ENCODE measurements at places on chromosomes 7 and 10. TPM values are rescaled to one million over a fixed set of nuclear protein-coding genes. Genes with fewer than 3 reads are reported as not detected.

DNA sequence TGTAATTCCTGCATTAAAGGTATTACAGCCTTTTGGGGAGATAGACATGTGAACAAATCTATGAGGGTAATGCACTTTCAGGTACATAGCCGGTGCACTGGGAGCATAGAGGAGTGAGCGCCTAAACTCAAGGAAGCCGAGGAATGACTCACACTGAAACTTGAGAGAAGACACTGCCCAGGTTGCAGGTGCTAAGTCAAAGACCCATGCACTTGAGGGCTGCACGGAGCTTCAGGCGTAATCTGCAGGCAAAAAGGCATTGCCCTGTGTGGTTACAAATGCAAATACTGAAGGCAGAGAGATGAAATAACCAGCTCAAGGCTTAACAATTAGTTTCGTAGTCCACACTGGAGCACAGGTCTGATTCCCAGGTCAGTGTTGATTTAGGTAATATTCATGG is 51.0 kb upstream of the OSBPL3 start:
- DNase-seq: no peak

- no peak for DNase-seq
Measured at GRCh38 chr7:134852625-134853024, 73.2 kb downstream of the CALD1 start.

DNA sequence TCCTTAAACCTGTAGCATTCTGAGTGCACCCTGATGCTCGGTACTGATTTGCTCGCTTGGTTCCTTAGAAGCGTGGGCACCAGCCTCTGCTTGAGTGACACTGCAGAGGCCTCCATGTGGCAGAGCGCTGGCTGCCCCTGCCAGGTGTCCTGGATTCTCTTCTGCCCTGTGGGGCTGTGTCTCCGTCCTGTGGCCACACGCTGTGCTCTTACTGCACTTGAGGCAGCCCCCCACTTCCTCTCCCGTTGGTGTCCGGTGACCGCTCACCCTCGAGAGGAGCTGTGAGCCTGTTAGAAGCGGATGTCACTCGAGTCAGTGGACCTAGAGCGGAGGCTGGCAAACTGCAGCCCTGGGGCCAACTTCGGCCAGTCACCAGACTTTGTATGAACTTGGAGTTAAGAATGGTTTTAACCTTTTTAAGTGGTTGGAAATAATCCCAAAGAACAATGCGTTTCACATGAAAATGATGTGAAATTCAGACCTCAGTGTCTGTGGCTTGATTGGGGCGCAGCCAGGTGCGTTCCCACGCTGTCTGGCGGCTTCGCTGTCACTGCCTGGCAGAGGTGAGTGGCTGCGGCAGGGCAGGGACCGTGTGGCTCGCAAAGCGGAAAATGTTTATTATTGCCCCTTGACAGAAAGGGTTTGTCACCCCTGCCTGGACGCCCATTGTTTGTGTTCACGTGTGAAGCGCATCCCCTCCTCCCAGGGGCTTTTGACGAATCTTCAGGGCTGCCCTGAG is 114.6 kb downstream of the CYTH3 start:
- no peak for DNase-seq

GRCh38 chr7:94062372-94062771 is 58.2 kb upstream of the BET1 start:
- DNase-seq: no peak

DNA sequence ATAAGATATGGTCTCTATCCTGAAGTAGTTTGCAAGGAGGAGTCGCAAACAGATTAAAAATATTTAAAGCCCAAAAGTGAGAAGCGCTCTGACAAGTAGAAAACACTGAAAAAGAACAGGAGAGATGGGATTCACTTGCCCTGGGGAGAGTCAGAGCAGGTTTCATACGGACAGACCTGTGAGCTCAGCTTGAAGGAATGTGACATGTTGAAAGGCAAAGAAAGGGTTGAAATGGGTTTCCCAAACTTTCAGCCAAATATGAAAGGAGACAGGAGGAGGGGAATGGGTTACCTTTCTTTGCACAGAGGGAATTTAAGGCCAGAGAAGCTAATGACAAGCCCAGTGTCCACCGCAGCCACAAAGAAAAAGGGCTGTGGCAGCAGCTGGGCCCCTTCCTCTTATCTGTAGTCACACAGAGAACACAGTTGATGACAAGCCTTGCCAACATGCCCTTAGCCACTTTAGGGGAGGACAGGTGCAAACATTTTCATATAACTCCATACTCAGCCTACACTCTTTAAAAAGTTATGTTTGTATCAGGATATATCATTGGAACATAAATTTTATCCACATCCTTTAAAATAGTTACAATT is 14.9 kb downstream of the HOXA1 start:
- DNase-seq: no peak

The SLC39A12 gene
- not detected for total RNA-seq

The PALD1 gene
- total RNA-seq: 5.2 TPM

GRCh38 chr10:90917238-90917967 is 3.5 kb downstream of the ANKRD1 start:
- no peak for DNase-seq

The SFTPA1 gene
- total RNA-seq: 0.17 TPM

Measured in left ventricle myocardium superior (tissue), 1 donor.